Upper lobe of left lung (tissue), 6 donors: ENCODE measurements at places on chromosomes 1 and 21. TPM values are rescaled to one million over a fixed set of nuclear protein-coding genes. Genes with fewer than 3 reads are reported as not detected.

Gene GUCA2B
- total RNA-seq = not detected

Gene GOLT1A
- total RNA-seq = 7.5 TPM

Gene SPATA21
- total RNA-seq = not detected

Gene S100A7A
- not detected for total RNA-seq

Gene SMCP
- total RNA-seq = not detected

Gene PMVK
- total RNA-seq = 30.7 TPM

DNA sequence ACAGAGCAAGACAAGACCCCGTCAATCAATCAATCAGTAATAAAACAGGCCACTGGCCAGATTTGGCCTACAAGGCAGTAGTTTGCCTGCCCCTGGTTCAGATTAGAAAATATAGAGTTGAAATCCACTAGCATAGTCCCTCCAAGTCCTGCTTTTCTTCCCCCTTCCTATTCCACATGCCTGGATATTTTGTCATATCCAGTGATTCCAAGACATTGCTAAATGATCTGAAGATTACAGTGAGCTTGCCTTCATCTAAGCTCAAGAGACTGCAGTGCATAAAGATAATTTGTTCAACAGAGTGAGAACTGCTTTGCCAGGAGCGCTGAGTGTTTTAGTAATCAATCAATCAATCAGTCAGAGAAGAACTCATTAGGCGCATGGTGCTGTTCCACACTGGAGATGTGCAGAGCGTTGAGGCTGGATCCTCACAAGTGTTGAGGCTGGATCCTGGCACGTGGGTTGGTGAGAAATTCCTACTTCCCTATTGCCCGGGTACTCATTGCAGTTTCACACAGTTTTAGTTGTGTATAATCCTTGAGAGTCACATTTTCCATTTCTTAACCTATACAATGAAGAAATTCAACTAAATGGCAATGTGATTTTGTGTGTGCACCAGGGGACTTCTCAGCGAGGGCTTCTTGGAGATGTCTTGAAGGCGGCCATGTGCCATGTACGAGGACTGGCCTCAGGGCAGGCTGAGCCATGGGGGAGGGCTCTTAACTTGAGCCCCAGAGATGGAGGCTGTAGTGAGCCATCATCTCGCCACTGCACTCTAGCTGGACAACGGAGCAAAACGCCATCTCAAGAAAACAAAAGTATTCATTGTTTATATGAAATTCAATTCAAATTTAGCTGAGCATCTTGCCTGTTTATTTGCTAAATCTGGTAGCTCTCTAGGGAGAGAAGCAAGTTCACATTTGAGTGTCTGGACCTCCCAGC lies 76.3 kb downstream of the TOMM20 start:
- DNase-seq = peak; percentile 56

DNA sequence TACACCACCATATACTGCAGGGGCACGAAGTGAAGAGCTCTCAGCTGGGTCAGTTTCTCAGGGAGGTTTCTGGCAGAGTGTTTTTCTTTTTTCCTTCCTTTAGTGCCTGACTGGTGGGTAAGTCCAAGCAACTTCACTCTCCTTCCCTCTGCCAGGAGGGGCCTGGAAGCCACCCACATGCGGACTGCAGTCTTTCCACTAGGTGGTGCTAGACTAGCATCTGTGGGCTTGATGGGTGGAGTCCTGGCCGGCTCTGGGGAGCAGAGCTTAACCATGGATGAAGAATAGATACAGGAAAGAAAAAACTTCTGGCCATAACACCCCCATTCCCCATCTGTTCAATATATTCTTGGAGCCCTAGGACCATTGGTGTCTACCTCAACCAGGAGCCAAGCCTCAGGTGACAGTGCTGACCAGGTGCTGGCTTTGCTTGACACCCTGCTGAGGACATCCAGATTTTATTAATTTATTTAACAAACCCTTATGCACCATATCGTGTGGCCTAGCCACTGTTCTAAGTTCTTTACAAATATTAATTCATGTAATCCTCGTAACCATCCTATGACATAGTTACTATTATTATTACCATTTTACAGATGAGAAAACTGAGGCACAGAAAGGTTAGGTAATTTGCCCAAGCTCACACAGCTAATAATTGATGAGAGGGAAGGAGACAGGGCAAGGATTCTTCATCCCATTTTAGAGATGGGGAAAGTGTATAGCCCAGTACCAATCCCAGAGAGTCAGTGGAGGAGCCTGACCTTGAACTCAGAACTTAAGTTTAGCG lies 126.7 kb upstream of the CSF3R start:
- peak; percentile 25 for DNase-seq

DNA sequence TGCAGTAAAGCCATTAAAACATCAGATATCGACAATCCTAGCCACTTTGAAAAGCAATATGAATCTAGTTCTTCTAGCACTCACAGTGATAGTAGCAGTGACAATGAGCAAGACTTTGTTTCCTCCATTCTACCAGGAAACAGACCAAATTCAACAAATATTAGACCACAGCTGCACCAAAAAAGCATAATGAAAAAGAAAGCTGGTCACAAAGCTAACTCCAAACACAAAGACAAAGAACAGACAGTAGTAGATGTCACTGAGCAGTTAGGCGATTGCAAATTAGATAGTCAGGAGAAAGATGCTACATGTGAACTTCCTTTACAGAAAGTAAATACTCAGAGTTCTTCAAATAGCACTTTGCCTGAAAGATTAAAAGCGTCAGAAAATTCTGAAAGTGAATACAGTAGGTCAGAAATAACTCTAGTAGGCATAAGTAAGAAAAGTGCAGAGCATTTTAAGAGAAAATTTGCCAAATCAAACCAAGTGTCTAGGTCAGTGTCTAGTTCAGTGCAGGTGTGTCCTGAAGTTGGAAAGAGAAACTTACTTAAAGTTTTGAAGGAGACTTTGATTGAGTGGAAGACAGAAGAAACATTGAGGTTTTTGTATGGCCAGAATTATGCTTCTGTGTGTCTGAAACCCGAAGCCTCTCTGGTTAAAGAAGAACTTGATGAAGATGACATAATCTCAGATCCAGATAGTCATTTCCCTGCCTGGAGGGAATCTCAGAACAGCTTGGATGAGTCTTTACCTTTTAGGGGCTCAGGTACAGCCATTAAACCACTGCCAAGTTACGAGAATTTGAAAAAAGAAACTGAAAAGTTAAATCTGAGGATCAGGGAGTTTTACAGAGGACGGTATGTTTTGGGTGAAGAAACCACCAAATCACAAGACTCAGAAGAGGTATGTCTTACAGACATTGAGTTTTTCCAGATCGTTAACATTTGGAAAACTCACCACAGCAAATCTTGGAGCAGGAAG lies 24.9 kb downstream of the RPAP2 start:
- no peak for DNase-seq

- DNase-seq = no peak
These were observed 117.5 kb downstream of the C1orf21 start for GRCh38 chr1:184504040-184504954.

- DNase-seq = no peak
These were observed 265 bp downstream of the CD1B start for GRCh38 chr1:158331106-158331425.

DNA sequence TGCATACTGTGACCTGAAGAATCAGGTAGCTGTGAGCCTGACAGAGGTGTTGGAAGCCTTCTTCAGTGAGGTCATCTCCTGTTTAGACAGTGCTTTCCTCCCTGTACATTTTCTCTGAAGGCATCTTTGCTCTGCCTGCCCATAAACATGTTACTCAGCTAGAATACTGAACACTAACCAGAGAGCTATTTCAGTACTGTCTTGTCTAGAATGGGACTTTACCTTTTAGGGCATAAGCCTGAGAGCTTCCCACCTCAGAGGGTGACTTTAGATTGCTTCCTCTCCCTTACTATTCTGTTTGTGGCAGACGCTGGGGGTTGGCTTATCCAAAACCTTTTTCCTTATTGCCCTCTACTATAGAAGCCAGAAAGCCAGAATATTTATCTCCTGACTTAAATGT lies 23.3 kb upstream of the ZNF326 start:
- no peak for DNase-seq

GRCh38 chr1:35448344-35448801 lies 108.8 kb downstream of the KIAA0319L start:
- DNase-seq = no peak

DNA sequence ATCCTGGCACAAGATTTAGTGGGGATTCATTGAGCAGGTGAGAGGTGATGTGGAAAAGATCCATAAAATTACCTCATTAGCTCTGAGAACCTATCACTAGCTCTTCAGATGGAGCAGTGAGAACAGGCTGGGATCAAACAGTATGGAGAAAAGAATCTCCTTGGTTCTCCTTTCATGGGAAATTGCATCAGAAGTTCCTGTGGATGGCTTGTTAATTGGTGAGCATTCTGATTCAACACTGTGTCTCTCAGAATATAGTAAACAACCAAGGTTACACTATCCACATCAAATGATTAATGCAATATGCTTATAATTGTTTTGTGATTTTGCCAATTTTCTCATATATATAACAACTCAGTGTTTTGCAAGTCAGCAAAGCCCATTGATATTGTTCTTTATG lies 8.3 kb upstream of the CD55 start:
- no peak for DNase-seq

- no peak for DNase-seq
These were observed 185.5 kb upstream of the ZC3H12A start for GRCh38 chr1:37288900-37289299.

DNA sequence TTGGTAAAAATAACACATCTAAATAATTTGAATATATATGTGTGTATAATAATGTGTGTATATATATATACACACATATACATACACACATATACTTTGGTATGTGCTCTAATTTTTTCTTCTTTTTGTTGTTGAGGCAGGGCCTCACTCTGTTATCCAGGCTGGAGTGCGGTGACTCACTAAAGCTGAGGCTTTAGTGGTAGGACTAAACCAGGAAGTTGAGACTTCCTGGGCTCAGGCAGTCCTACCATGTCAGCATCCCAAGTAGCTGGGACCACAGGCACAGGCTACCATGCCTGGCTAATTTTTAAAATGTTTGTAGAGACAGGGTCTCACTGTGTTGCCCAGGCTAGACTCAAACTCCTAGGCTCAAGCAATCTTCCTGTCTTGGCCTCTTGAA lies 46.7 kb upstream of the CXADR start:
- DNase-seq = peak; percentile 45

DNA sequence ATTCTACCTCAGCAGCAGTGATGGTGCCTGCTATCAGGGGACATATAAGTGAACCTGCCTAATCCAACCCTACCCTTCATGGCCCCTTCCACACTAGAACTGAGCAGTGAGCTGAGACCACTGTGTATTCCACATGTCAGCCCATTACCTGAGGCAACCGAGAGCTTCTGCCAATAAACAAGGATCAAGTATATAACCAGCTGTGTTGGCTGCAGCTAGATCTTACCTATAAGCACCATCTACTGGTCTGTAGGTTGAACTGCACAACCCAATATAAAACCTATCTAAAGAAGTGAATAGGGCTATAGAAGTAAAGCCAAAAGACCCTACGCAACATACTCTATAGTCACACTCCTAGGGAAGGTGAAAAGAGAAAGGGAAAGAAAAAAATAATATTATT lies 376.9 kb downstream of the HHIPL2 start:
- DNase-seq = no peak

- no peak for DNase-seq
These were observed 29.6 kb upstream of the PLA2G4A start for GRCh38 chr1:186798960-186799688.

GRCh38 chr21:15755125-15755524 lies 25.3 kb downstream of the USP25 start:
- no peak for DNase-seq

DNA sequence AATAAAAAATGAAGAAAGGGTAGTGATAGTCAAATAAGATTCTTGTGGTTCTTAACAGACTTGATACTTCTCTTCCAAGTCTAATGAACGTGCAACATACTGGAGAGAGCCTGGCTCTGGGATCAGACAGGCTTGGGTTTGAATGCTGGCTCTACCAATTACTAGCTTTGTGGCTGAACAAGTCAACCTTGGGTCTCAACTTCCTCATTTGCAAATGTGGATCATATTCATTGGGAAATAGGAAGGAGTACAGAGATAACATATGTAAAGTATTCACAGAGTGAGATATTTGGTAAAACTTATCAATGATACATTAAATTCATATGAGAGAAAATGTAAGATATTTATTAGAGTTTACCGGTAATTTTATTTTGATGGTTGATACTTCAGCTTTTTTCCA lies 2.0 kb downstream of the EDEM3 start:
- no peak for DNase-seq

- no peak for DNase-seq
These were observed 147.7 kb upstream of the DNAH14 start for GRCh38 chr1:224781800-224782199.

DNA sequence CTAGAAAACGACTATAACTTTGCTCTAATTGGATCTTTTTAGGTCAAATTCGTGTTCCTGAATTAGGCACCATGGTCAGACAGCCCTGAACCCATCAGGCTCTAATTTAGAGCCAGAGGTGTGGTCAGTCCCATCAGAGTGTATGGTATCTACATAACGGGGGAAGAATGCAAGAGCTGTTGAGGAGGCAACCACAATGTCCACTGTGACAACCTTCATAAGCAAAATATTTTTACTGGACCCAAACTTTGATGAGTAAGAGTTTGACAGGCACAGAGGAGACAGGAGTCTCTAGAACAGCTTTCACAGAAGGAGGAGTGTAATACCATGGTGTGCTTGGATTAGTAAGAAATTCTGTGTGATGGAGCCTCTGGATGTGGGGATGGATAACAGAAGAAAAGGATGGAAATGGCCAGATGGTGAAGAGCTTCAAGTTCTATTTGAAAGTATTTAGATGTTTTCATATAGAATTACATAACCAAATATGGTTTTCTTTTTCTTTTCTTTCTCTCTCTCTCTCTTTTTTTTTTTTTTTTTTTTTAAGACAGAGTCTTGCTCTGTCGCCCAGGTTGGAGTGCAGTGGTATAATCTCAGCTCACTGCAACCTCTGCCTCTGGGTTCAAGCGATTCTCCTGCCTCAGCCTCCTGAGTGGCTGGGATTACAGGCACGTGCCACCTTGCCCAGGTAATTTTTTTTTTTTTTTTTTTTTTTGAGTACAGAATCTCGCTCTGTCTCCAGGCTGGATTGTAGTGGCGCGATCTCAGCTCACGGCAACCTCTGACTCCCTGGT lies 24.9 kb downstream of the UBE2U start:
- DNase-seq = no peak

- DNase-seq = no peak
These were observed 138.6 kb downstream of the SYT14 start for GRCh38 chr1:210076620-210077019.

GRCh38 chr1:169670836-169671235 lies 40.6 kb downstream of the SELL start:
- no peak for DNase-seq

GRCh38 chr1:25021591-25022215 lies 91.6 kb upstream of the RUNX3 start:
- DNase-seq = no peak

DNA sequence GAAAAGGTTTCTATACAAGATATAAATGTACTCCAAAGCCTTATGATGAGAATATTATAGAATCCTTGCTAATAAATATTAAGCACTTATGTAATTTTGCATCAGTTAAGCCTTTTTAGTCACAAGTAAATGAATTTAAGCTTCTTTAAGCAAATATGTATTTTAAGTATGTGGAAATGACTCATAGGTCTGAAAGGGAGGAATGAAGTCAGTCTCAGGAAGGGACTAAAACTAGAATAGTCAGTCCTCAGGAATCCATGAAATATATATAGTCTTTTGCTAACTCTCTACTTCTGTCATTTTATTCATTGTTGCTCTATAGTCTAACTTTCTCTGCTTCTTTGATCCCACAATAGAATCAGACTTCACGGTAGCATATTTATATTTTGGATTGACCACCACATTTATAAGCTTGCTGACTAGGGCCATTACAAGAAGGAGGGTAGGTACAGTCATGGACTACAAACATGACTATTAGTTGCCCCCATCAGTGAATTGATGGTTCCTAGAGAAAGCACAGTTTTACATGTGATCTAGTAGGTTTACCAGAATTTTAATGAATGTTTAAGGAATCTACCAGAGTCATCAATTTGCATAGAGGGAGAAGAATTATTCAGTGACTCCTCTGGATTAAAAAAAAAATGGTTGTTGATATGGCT lies 20.2 kb upstream of the RABGGTB start:
- no peak for DNase-seq
